IMR-90 (cell line): ENCODE measurements at places on chromosomes 3 and 15.

DNA sequence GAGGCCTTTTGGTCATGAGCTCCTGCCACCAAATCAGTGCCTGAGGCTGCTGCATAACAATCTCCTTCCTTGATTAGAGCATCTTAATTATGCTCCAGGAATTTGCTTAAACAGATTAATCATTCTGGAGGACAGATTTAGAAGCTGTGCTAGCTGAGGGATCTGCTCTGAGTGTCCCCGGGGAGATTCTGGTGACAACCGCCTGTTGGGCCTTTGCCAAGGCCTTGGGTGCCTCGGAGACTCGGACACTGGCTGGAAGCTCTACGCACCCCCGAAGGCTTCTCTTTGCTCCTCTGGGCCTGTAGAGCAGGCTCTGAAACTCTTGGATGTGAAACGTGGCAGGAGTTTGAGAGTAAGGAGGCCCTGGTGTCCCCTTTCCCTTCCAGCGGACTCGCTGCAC is 264.1 kb downstream of the CD47 start:
- DNase-seq, result no peak

DNA sequence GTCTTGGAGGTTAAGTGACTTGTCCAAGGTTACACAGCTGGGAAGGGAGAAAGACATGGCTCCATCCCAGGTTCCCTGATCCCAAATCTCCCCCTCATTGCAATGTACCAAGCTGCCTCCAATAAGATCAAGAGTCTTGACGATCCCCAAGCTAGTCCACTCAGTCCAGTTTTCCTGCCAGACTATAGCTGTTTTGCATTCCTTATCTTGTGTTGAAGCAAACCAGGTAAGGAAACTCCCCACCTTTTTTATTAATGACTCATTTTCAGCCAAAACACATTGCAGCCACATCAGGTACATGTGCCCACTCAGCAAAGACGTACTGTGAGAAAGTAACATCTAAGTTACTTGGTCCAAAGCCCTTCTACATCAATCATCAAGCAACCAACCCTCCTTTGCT is 41.9 kb downstream of the LIPC start:
- peak; percentile 89 for DNase-seq

- DNase-seq, result no peak
These were observed 287.8 kb upstream of the MCTP2 start for GRCh38 chr15:93943586-93943985.

DNA sequence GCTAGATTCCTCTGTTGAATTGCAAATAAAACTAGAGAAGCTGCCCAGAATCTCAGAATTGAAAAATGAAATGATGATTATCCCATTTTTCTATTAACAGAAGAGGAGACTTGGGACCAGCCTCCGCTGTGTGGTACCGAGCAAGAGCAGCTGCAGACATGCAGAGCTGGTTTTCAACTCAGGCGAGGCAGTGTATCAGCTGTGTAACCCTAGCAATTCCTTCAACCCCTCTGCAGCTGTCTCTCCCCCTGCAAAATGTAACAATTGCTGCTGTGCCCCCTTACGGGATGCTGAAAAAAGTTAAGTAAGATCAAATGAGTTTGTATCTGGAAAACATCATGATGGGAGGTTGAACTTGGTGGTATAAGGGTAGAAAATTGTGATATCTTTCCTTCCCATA is 98.5 kb upstream of the C3orf80 start:
- no peak for DNase-seq

DNA sequence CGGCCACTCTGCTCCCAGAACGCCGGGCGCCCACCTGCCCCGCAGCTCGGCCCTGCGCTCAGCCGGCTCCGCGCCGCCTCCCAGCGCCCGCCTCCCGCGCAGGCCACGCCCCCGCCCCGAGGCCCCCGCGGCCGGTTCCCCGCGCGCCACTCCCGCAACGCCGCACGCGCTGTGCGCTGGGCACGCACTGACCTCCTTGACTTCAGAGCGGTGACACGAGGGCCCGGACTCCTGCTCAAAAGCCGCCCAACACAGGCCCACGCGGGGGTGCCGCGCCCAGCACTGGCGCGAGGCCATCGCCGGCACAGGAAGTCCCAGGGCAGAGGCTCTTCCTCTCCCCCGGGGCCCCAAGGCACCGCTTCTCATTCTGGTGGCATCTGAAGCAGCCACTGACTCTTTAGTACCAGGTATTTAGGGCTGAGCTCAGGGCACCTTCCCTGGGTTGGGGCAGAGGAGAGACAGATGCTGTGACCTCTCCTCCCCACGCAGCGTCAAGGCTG is 12.4 kb downstream of the TNK2 start:
- DNase-seq, result no peak

DNA sequence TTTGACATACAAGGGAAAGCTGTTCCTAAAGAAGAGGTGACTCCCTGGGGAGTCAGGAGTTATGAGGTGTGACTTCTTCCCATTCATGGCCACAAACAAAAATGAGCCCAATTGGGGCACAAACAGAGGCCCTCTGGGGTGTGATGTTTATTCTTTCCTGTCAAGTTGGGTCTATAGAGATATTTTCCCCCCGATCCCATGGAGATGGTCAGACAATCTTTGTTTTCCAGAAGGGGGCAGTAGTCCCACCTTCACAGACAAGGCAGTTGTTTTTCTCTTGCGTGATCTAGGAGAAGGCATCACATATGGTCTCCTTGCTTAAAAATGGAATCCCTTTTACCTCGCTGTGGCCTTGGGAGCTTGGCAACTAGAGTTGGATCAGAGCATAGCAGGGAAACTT is 110.3 kb downstream of the MFSD1 start:
- DNase-seq, result no peak

GRCh38 chr3:82236257-82236656 is 474.8 kb upstream of the GBE1 start:
- no peak for DNase-seq

- DNase-seq, result no peak
These were observed 43.3 kb downstream of the NFKBIZ start for GRCh38 chr3:101892648-101893047.

GRCh38 chr15:61459785-61460707 is 230.9 kb upstream of the RORA start:
- peak; percentile 9 for DNase-seq

DNA sequence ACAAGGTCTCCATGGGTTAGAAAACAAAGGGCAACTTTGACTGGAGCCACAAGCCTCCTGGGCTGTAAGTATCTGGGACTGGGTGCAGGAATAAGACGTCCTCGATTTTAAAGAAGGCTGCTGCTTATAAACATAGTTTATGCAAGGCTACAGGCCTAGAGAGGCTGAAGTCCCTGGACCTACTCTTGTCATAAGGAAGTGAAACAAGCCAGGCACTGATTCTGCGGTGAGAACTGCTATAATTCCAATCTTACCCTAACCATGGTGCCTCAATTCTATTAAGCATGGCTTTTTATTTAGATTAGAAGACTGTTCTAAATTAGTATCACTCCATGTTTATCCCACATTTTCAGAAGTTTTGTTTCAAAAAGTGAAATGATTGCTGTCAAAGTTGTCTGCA is 777.6 kb downstream of the PLOD2 start:
- no peak for DNase-seq

GRCh38 chr3:5103743-5104142 is 18.3 kb upstream of the ARL8B start:
- DNase-seq, result no peak

- no peak for DNase-seq
These were observed 131.2 kb upstream of the MEF2A start for GRCh38 chr15:99434506-99435112.

- DNase-seq, result peak; percentile 52
These were observed 28.7 kb upstream of the ZNF148 start for GRCh38 chr3:125403789-125404188.

GRCh38 chr3:150681057-150681456 is 22.7 kb downstream of the ERICH6 start:
- no peak for DNase-seq

- DNase-seq, result no peak
These were observed 108.6 kb upstream of the DLG1 start for GRCh38 chr3:197407053-197407452.

DNA sequence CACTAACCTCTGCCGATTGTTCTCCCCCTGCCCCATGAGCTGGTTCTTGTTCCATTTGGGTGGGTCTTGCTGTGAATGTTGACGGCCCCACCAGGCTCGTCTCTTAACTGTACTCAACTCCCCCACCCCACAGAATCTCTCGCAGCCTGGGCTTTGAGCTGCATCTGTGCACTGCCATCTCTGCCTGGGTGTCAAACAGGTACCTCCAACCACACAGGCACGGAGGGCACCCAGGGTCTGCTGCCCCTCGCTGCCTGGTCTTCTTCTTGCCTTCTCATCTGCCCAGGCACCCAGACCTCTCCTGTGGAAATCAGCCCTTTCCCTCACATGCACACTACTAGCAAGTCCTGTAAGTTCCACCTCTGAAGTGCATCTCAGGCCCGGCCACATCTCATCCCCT is 10.1 kb downstream of the TLR9 start:
- no peak for DNase-seq

DNA sequence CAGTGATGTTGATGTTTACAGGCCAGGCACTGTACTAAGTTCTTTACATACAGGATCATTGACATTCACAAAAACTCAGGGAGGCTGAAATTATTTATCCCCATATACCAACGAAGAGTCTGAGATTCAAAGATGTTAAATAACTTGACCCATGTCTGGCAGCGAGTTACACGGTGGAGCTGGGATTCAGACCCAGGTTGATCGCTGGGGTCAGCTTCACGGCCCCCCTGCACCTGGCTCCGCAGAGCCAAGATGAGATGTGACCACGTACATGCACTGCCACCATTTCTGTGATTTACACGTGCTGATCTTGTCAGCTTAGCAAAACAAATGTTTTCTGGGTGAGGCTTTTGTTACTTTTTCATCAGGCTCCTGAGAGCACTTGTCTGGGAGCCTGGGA is 109.8 kb downstream of the EEFSEC start:
- DNase-seq, result no peak

DNA sequence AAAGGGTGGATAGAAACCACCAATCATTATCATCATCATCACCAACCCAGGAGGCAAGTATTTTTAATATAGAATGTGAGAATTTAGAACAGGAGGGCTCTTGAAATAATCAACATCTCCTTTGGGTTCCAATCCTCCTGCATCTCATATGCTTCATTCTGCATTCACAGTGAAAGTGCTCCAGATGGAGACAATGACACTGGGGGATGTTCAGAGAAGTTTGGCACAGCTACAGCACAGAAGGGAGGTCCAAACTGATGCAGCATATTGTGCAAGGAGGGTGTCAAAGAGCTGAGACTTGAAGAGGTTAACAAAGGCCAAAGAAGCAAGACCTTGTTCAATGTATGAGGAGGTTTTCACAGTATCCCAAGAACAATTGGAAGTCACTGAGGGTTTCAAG is 767.1 kb downstream of the NTRK3 start:
- no peak for DNase-seq

DNA sequence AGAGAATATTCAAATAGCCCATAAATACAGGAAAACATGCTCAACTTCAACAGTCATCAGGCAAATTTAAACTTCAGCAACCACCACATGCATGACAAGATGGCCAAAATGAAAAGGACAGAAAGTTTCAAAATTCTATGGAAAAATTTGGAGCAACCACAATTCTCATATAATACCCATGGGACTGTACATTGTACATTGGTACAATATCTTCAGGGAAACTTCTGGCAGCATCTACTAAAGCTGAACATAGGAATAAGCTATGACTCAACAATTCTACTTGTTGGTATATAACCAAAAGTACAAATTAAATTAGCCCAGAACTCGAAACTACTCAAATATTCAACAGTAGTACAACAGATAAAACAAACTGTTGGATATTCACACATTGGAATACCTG is 847.6 kb downstream of the TBL1XR1 start:
- no peak for DNase-seq

- DNase-seq, result no peak
These were observed 58.0 kb downstream of the ITPR1 start for GRCh38 chr3:4551051-4551711.

DNA sequence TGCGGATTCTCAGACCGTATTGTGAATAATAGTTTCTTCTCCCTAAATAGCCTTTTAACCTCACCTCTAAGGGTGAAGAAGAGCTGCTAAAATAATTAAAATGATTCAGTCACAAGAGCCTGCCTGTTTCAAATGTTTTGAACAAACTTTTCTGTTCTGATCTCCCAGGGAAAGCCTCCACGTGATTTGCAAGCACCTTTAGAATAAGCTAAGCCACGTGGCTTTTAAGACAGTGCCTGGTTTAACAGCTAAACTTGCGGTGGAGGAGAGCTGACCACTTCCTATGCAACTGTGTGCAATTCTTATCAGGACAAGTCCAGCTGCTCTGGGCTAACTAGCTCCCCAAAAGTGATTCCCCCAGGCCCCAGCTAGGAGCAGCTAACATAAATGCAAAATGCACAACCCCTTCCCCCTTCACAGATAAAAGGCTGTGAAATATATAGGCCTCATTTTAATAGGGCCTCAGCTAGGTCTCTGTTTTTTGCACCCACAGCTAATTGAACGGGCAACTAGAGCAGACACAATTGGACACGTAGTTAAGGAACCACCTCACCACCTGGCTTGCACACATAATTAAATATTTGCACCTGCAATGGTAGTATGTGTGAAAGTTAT is 401.2 kb upstream of the NR2F2 start:
- DNase-seq, result peak; percentile 38

DNA sequence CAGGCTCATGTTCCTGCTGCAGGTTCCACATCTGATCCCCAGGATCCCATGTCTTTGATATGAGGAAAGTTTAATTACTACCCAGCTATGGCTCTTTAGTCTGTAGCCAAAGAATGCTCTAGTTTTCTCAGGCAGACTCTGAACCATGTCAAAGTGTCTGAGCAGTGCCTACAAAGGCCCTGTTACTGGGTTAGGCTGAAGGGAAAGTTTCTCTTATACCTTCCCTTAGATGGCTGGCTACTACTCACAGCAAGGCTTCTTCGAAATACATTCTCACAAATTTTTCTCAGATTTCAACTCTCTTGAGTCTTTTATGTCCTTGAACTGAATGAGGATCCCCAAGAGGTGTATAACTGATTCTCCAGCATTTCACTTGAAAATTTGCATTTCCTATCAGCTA is 102.4 kb downstream of the NR1D2 start:
- DNase-seq, result no peak

GRCh38 chr15:80242802-80243201 is 9.2 kb downstream of the CTXND1 start:
- DNase-seq, result no peak
